ENCODE measurements at places on chromosomes 3 and 15.

DNA sequence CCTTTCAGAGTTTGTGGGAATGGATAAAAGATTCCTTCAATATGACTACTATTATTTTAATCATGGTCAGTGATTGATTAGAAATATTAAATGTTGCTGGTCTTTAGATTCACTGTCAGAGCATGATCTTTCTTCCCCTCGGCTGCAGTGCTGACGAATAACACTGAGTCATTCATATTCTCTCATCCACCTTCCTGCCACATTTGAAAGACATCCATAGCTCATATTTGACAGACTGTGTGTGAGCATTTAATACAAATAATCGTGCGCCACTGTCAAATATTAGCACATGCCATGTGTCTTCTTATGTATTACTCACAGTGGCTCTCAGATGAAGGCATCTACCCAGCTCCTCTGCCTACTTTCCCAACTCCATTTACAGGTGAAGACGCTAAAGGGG, 476.5 kb upstream of the TPRG1 start:
- DNase-seq: no peak

DNA sequence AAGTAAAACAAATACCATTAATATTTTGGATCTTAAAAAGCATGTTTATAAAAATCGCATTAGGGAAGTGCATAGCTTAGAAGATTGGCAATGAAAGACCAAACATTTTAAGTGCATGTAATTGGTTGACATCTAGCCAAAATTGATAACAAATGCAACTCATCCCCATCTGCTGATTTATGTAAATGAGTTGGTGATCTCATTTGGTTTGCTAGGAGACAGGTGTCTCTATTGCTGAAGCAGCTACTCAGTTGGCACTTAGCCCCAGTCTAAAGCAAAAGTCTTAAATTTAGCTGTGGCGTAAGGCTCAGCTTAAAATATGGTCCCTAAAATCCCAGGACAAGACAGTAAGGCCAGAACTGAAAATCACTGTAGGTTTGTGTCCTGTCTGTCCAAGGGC, 113.5 kb upstream of the CHL1 start:
- no peak for DNase-seq

GRCh38 chr15:73593304-73594074, 39.7 kb downstream of the NPTN start:
- no peak for DNase-seq

GRCh38 chr3:137760341-137761098, 3.6 kb upstream of the SOX14 start:
- DNase-seq: no peak

- no peak for DNase-seq
Measured at GRCh38 chr3:144039661-144040060, 68.0 kb downstream of the DIPK2A start.

DNA sequence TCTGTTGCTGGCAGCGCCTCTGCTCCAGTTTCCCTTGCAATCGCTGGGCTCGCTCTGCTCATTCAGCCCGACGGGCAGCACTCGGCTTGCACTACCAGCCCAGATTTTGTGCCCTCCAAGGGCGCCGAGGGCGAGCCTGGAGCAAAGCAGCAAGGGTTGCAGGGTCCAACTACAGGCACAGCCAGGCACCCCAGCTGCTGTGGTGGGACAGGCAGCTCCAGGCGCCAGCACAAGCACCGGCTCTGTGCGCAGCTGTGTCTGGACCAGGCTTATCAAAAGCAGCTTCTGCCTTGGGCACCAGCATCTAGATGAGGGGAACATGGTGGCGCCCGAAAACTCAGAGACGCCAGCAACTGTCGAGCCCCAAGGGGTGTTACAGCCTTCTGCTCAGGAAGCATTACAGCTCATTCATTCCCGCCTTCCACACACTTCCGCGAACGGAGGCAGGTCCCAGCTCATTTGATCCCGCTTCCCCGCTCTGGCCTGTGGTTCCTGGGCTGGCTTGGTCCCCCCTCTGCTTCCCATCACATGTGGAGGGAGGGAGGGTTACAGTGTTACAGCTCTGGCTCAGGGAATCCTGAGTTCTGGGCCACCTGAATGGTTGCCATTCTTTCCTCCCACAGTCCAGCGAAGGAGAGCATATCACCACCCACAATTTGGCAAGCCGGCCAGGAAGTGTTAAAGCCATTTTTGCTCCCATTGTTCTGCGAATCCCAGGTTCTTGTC, 409.9 kb upstream of the ALCAM start:
- no peak for DNase-seq

GRCh38 chr3:13623101-13623654, 74.3 kb downstream of the FBLN2 start:
- DNase-seq: no peak

GRCh38 chr15:48559285-48559684, 86.2 kb downstream of the FBN1 start:
- DNase-seq: no peak

DNA sequence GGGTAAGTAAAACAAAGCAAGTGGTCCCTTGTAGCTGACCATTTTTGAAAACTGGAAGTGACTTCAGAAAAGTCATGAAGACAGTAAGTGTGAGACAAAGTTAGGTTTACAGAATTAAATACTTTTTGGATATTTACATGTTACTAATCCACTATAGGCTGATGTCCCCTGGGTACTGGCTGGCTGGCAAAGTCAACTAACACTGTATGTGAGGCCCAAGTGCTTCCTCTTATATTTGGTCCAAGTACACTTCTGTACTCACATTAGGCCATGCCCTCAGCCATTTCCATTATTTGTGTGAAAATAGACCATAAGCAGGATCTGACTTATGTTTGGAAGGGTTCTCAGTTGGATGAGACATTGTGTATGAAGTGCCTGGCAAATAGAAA, 5.5 kb upstream of the LEKR1 start:
- no peak for DNase-seq

GRCh38 chr3:152120601-152121269, 148.0 kb upstream of the MBNL1 start:
- no peak for DNase-seq

DNA sequence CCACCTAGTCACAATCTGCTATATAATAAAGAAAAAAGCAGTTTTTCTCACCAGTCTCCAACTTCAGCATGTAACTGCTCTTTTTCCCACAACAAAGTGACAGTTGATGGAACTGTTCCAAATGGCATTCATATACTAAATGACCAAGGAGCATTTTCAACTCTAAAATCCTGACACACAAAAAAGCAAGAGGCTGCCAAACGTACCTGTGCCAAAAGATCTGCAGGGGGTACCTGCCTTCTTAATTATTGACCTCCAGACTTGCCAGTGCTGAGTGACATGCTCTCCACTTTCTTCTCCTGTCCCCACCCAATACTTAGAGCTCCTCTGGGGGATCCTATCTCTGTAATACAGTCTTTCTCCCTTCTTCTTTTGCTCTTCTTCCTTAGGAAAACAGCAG, 18.0 kb downstream of the ZBED2 start:
- no peak for DNase-seq

DNA sequence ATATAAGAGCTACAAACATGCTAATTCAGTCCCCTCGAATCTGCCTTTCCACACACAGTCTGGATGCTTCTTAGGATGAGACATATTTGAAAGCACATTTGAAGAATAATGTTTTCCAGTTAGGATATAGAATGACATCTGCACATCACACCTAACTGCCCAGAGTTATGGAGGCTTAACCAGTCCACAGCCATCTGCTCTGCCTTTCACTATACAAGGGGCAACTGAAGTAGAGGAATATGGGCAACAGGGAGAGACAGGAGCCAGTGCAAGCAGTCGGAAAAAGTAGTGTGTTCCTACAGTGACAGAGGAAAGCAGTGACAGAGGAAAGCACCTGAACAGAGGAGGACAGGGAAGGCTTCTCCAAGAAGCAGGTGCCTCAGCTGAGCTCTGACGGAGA, 79.0 kb upstream of the CLDN18 start:
- no peak for DNase-seq

DNA sequence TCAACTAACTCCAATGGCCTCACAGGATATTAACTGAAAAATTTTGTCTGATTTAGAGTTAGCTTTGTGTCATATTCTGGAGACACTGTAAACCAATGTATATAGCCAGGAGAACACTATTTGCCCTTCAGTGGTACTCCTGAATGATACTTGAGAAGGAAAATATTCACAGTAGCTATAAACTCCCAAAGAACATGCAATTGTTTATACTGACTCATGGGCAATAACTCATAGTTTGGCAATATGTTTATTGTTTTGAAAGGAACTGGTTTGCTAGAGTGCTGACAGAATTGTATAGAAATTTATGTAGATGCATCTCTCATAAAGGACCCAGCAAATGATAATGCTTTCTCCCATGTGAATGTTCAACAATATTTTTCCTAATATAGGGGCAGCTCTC, 537.6 kb downstream of the PLOD2 start:
- no peak for DNase-seq

DNA sequence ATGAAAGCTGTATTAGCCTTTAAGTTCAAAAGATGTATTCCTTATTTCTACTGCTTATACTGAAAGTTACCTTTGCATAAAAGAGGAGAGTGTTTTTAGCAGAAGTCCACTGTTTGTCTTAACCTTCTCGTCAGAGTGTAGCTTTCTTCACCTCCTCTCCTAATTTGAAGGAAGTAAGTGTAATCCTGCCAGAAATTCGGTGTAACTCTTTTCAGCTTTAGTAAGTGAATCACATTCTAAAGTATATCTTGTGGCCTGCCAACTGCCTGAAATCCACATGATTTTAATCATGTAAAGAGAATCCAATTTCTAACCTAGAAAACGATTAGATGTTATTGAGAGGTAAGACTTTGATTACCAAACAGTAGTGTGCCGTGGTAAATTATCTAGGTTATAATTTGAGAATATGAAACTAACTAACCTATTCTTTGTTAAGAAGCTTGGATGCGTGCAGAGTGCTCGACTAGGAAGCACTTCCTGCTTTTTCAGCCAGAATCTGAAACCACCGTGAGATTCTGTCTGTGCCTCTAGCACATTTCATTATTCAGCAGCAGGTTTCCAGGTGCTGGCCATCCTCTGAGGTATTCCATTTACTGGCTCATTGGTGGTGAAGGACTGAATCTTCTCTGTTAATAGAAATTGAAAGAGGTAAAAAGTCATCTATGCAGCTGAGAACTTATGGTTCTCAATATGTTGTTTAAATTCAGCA, 7.5 kb downstream of the GYG1 start:
- DNase-seq: no peak

- DNase-seq: no peak
Measured at GRCh38 chr15:85749261-85750151, 45.2 kb downstream of the KLHL25 start.
